ENCODE measurements at places on chromosomes 12 and 14. TPM values are rescaled to one million over a fixed set of nuclear protein-coding genes. Genes with fewer than 3 reads are reported as not detected.

GRCh38 chr12:49052451-49053208 is 8.0 kb downstream of the KMT2D start:
- no peak for DNase-seq

GRCh38 chr12:50187084-50187900 is 20.1 kb upstream of the CERS5 start:
- no peak for DNase-seq

DNA sequence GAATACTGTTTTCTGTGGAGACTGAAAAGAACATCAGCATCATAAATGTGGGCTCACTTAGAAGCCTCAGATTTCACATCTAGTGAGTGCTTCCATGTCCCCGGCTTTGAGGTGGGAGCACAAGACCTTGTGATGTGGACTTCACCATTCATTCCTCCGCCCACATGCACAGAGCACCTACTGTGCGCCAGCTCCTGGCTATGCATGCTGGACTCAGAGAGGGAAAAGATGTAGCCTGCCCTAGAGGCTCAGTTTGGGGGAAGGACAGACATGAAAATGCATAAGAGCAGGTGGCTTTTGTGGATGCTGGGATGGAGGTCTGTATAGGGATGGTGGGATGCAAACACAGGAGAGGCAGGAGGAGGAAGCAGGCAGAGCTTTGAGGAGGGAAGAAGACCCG is 65.0 kb downstream of the SERPINA3 start:
- no peak for DNase-seq

DNA sequence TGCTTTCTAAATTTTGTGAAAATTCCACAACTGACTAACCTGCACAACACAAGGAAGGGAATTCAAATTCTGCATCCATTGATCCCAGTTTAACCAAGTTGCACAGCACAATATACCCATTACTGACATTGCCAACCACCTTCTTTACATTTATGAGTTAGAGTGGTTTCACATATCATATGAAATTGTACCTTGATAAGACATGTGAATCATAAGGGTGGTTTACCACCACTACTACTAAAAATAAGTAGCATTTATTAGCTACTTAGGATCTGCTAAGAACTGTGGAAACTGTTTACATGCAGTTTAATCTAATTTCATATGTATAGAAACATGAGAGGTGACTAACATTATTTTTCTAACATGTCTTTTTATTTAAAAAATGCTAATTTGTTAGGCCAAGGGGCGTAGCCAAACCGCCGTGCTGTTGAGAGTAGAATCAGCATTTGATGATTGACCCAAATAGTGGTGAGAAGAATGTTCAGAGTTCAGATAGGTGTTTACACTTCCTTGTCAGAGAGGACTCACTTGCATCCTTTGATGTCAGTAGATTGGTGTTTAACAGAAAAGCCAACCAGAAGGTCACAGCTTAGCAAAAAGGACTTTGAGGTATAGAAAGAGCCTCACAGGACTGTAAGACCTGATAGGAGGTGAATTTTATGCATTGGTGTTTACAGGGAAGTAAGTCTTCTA is 56.2 kb downstream of the LRFN5 start:
- no peak for DNase-seq

DNA sequence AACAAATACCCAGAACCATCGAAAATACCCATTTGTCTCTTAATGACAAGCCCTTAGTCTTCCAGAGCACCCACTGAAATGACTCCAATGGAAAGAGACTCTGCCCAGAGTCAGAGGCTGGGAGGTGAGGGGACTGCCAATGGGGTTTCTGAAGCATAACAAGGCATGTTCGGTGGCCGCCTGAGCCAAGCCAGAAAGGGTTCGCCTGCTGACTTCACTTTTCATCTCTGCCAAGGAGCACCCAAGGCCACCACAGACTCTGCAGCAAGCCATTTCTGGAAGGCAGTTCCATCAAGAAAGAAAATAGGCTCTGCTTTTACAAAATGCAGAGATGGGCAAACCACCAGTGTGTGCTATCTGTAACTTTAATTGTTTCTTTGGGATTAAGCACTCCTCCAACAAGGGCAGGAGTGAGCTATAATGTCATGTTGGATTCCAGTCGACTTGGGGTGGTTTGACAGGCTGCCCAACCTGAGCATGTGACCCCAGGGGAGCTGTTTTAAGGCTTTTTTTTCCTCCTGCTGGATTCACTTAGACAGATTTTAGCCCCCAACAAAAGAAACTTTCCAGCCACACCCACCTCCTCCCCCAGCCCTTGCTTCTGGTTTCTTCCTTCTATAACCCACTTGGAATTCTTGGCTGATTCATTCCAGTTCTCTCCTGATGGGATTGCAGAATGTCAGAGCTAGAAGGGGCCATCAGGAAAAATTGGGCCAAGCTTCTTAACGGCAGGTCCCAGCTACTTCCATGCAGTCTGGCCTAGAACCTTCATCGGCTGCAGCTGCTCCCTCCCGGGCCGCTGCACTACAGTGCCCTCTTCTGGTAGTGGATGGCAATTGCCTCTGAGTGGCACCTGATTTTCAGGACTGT is 24.1 kb downstream of the CKAP4 start:
- DNase-seq, result peak; percentile 75

GRCh38 chr14:34069854-34070582 is 119.1 kb upstream of the EGLN3 start:
- no peak for DNase-seq

GRCh38 chr12:130031571-130032189 is 127.9 kb upstream of the TMEM132D start:
- DNase-seq, result no peak

DNA sequence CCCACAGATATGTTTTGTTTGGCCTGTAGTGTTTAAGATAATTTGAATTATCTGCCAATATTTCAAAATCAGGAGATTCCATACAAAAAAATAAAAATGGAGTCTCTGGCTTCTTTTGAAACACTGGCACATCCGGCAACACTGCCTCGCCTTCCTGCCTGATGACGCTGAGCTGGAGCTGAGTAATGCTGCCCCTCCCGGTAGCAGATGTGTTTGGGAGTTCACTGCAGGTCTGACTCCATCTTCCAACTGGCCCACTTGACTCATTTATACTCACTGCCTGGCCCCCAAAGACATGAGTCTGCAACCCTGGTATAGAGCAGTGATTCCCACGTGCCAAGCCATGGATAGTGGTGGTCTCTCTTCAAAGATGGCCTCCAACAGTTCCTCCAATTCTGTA is 7.4 kb downstream of the CIT start:
- DNase-seq, result no peak

- DNase-seq, result no peak
These were observed 15.0 kb downstream of the MDM1 start for GRCh38 chr12:68317047-68317667.

DNA sequence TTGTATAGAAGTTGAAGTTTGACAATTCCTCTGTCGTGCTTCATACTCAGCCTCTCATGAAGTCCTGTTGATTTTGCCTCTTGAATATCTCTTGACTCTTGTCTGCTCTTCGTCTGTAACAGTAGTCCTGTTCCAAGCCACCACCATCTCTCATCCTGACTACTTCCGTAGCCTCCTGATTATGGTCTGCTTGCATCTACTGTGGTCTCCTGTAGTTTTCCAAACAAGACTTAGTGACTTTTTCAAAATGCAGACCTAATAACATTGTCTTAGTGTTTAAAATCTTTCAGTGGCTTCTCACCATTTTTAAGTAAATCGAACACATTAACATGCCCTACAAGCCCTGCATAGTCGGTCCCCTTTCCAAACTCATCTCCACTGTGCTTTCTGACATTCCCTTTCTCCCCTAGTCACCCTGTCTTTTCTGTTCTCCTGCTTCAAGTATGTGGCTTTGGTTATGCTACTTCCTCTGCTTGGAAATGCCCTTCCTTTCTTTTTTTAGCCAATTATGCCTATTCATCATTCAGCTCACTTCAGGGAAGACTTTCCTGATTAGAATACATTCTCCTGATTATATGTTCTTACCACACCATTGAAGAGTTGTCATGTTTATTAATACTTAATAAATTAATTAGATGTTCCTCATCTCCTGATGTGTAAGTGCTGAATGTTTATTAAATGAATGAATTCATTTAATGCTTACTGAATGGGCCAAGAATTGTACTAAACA is 2.0 kb downstream of the SCYL2 start:
- no peak for DNase-seq

- DNase-seq, result no peak
These were observed 37.7 kb upstream of the CRY1 start for GRCh38 chr12:107130830-107131611.

GRCh38 chr12:89468648-89469326 is 55.8 kb downstream of the GALNT4 start:
- DNase-seq, result no peak

GRCh38 chr12:75975702-75976101 is 55.9 kb downstream of the PHLDA1 start:
- DNase-seq, result no peak

GRCh38 chr14:105471297-105471821 is 3.3 kb upstream of the CRIP2 start:
- DNase-seq, result no peak

DNA sequence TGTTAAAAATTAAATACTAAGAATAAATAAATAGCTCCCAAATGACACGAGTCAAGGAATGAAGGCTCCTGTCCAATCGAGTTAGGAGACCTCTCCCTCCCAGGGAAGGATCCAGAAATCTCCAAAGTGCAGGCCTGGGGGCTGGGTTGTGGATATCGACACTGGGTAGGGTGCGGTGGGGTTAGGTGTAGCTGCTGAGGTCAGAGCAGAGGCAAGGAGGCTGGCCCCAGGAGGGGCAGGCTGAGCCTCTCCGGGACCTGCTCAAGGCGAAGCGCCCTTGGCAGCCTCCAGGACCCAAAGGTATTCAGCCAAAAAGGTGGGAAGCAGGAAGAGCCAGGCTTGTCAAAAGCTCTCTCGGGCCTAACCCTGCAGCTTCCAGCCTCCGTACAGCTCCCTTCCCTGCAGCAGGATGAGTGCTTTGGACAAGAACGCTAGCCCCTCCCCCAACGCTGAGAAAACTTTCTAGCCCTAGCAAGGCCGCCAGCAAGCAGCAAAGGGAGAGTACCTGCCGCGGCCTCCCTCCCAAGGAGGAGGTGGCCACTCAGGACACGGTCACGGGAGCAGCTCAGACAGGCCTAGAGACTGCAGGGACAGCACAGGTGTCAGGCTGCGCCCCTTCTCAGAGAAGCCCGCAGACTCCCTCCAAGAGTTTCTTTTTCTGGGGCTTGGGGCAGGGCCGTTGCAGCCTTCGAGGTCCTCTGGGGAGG is 3.7 kb upstream of the PNMA1 start:
- no peak for DNase-seq

DNA sequence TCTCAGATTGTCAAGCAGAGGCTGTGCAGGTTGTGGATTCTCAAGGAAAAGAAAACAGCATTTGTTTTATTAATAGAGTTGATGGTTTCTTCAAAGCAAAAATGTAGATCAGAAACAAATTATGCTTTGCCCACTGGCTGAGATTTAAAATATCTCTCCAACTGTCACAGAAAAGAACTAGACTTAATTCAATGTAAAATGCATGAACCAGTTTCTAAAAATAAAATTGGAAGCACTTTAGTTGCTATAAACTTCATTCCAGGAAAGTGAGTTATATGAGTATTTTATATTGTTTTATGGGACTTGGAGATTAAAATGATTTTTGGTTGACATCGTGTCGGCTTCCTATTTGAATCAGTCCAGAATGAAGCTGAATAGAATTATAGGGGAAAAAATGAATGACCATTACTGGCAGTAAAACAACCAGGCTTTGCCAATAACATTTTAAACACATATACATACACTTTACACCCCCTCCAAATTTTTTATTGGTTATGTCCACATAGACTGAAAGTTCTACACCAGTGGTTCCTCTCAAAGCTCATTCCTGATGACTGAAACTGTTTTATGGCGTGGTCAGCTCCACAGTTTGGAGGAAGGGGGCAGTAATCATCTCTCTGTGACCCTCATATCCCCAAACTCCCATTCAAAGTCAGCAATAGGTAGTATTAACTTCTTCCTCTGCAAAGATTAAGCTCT is 55.5 kb upstream of the DAAM1 start:
- DNase-seq, result no peak

- no peak for DNase-seq
These were observed 36.0 kb upstream of the BMAL2 start for GRCh38 chr12:27296674-27297073.

DNA sequence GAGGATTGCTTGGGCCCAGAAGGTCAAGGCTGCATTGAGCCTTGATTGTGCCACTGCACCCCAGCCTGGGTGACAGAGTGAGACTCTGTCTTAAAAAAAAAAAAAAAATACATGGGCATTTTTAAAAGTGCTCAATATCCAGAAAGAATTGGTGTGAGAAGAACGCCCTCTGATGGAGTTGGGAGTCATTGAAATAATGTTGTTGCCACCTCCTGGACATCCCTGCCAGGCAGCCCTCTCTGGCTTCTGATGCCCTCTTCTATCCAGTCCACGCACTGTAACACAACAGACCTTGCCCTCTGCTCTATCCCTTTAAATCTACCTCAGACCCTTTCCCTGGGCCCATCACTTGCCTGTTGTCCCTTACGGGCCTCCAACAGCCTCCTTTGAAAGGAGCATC is 4.9 kb downstream of the PTGDR start:
- peak; percentile 11 for DNase-seq

DNA sequence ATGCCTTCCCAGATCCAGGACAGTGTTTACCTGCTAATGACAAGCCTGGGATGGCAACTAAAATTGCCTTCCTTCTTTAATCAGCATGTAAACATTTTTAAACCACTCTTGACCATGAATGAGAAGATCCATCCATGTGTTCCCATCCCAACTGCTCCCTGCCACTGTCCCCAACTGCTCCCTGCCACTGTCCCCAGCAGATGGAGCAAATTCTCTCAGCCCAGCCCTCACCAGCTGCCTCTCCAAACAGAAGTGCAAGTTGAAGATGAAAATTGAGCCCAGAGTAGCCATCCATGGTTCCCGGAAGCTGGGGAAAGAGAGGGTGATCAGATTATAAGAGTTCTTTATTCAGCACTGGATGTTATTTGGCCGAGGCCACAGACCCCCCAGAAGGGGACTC is 133.1 kb downstream of the SLC15A4 start:
- no peak for DNase-seq

DNA sequence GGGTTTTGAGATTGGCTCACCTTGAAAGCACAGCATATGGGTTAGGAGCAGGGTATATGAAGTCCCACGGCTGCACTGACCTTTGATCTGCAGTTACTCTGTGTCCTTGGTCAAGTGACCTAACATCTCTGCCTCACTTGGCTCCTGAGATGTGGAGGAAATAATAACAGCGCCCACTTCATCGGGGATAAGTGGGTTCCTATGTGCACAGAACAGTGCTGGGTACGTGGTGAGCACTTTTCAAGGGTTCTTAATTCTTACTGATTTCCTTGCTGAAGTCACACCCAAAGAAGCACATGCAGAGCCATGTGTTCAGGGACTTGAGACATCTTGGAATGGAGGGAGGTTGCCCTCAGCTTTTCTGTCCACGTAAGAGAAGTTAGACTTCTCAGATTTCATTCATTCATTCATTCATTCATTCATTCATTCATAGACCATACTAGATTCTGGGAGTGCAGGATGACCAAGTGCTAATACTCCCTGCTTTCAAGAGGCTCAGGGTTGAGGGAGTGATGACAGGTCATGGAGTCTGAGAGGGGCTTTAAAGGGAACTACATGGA is 39.4 kb downstream of the ADGRD1 start:
- DNase-seq, result no peak

GRCh38 chr14:96269359-96269710 is 13.3 kb downstream of the BDKRB1 start:
- no peak for DNase-seq

Gene TRPV4
- not detected for total RNA-seq

Gene OASL
- total RNA-seq, result 16.3 TPM

Gene AICDA
- total RNA-seq, result not detected

Gene PMCH
- total RNA-seq, result not detected

Gene CD27
- 77.9 TPM for total RNA-seq

Gene SRGAP1
- total RNA-seq, result 0.25 TPM

Gene SYT10
- not detected for total RNA-seq

Gene AKAP3
- 4.2 TPM for total RNA-seq

Gene AJUBA
- total RNA-seq, result 3.8 TPM

Gene EMP1
- total RNA-seq, result 1.4 TPM

Gene PLCZ1
- total RNA-seq, result not detected
